ENCODE measurements at places on chromosomes 5 and 9.

GRCh38 chr9:69179037-69179436, 5.0 kb downstream of the TJP2 start:
- no peak for DNase-seq

DNA sequence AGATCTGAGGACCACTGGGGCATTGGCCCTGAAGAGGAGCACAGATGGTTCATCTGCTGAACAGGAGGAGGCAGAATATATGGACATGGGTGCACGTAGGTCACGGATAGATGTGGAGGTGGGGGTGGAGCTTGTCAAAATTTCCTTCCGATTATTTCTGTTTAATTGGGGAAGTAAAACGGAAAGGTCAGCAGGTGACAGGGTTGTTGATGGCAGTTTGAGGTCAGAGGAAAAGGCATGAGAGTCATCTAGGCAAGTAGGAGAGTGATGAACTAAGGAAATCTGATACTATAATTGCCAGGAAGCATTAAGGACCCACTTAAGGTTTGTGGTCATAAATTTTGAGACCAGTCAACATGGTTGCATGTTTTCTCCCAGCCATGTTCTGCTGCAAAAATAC, 8.4 kb upstream of the FAM81B start:
- no peak for DNase-seq

- DNase-seq = no peak
These were observed 4.5 kb downstream of the PRELID2 start for GRCh38 chr5:145830594-145830993.

DNA sequence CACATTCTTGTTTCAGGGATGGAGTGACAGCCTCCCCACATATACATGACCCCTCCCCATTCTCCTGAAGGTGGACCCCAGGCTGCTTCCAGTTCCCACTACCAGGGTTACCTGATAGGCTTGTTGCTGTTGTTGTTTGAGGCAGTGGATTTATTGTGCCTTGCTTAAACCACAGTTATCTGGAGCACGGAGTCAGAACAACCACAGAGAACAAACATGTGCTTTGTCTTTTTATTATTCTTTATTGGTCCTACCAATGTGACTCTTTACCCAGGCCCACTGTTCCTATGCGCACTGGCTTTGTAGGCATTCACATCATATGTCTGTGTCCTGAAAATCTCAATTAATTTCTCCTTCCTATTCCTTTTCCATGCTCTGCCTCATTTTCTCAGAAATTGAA, 41.2 kb upstream of the IPPK start:
- DNase-seq = no peak

DNA sequence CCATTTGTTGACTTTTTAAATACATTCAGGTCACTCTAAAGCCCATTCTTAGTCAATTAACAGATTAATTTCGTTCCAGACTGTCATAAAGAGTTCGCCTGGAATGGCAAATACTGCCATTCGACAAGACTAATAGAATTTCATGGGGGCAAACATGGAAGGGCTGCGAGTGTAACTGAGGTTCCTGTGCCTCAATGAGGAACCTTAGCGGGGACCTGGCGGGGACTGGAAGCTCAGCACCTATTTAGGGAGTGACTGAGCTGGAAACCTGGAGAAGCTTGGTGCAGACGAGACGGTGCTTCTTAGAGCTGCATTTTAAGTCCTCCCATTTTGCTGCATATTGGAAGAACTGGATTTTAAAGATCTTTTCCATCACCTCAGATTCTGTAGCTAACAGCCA, 3.4 kb downstream of the VCAN start:
- DNase-seq = no peak

DNA sequence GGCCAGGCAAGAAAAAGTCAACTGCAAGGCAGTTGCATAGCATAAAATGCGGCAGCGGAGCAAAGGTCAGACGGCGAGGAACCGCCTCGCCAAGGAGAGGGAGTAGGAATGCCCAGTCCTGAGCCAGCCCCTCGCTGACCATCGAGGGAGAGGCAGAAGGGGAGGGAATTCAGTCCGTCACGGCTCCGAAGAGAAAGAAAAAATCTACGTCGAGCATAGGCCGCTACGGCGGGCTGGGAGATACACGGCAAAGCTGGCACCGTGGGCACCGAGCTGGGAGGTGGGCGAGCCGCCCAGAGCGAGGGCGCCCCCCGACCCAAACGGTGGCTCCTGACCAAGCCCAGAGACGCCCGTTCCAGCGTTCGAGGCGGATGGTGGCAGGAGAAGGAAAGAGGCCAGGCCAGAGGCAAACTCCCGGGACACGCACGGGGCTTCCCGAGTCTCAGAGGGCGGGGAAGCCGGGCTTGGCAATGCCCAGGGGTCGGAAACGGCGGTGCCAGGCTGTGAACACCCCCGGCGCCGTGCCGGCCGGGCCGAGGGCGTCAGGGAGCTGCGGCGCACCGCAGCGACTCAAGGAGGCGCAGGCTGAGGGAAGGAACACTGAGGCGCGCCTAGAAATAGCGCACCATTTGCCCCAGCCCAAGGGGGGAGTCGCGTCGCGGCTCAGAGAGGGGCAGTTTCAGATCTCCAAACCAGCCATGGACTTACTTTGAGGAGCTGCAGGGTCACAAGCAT, 518 bp downstream of the SPRY4 start:
- no peak for DNase-seq

- DNase-seq = no peak
These were observed 92.3 kb downstream of the HSD17B3 start for GRCh38 chr9:96209407-96210271.

- DNase-seq = no peak
These were observed 1398.3 kb upstream of the CDH6 start for GRCh38 chr5:29795096-29795652.

GRCh38 chr9:105157171-105157583, 87.3 kb upstream of the SLC44A1 start:
- peak; percentile 24 for DNase-seq

- DNase-seq = no peak
These were observed 499.1 kb upstream of the MPDZ start for GRCh38 chr9:13778631-13779030.

GRCh38 chr9:111648066-111648465, 13.3 kb upstream of the GNG10 start:
- no peak for DNase-seq

GRCh38 chr9:73009649-73010288, 56.9 kb upstream of the ALDH1A1 start:
- no peak for DNase-seq

DNA sequence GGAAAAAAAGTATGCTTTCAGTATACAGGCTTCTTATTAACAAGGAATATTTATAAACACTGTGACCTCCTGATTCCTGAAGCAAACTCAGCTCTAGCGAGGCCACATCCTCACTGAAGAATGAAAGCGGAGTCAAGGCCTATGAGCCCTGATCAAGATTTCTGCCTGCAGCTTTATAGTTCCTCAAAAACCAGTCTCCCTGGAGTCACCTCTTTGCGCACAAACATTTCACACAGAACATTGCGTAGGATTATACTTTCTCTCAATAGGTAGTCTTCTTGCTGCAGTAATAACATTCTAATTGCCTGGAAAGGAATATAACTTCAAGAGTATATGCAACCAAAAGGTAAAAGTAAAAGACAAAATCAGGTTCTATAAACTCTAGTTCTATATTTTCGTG, 62.9 kb downstream of the SLC24A2 start:
- DNase-seq = no peak

DNA sequence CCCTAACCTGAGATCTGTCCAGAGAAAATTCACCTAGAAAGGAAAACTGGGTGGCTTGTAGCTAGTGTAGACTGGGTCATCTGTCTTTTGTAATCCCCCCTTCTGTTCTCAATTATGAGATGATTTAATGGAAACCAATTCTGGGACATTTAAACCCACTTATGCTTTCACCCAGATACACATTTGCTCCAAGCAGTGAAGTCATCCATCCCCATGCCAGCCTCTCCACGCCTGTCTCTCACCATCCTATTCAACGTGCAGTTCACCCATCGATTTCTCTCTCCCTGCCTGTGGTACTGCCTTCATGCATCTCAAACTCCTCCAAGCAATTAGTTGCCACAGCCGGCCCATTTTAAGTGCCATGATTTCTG, 1.8 kb downstream of the PHF19 start:
- DNase-seq = no peak

DNA sequence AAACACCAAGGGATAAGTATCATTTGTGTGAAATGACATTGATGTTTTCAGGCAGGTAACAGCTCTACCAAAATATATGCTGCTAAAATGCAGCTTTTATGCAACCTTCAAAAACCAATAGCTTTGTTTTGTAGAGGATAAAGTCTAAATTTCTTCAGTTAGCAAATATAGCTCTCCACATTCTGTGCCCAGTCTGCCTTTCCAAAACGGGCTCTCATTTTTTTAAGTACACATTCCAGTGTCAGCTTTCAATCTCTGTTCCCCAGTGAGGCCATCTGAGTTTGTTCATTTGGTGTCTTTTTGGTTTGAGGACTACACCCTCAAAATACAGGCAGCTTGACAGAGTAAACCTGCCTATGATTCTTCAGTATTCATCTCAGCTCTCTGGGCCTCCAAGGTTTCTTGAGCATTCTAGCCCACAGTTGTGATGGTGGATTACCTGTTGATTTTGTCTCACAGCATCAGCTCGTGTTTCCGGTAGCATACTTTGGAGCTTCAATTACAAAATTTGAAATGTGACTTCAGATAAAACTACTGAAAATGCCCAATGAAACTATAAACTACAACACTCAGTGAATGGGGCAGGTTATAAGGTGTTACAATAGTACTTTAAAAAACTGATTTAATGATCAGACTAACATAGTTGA, 55.7 kb downstream of the NR3C1 start:
- no peak for DNase-seq

DNA sequence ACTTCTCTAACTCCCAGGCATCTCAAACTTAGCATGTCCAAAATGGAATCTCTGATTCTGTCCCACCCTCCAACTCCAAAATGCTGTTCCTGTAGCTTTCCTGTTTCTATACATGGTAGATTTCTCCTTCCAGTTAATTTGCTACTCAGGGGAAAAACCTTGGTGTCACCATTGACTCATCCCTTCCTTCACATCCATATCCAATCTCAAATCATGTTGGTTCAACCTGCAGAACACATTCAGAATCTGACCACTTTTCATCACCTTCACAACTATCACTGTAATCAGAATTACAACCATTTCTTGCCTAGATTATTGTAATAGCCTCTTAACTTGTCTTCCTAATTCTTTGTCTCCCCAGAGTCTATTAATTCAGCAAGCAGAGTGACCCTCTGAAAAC, 10.8 kb downstream of the RIOK2 start:
- DNase-seq = no peak

DNA sequence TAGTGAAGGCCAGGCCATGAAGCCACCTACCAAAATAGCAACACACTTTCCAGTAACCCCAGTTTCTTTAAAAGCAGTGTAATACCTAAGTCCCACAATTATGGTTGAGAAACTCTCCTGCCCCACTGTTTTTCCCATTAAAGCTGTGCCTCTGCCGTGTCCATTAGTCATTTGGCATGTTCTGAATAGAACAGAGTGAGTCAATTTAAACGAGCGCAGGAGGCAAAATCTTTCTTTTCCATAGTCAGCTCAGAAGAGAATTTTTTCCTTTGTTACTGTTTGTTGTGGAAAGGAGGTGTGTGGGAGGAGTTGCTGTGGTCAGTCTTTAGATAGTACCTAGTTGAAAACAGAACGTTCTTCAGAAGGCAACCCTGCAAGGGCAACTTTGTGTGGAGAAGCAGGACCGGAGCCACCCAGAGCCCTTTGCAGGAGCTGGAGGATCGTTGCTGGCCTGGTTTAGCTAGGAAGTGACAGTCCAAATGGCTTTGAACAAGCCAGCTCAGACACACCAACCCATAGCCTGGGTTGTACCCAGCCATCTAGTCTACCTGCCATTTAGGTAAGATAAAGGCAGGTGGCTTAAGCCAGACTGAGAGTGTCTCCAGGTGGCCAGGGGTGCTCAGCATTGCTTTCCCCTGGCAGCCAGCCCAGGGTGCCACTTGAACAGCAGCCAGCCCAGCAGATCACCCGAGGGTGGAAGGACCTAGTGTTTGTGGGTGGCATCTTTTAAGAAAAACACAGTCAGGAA, 30.4 kb downstream of the GADD45G start:
- no peak for DNase-seq

DNA sequence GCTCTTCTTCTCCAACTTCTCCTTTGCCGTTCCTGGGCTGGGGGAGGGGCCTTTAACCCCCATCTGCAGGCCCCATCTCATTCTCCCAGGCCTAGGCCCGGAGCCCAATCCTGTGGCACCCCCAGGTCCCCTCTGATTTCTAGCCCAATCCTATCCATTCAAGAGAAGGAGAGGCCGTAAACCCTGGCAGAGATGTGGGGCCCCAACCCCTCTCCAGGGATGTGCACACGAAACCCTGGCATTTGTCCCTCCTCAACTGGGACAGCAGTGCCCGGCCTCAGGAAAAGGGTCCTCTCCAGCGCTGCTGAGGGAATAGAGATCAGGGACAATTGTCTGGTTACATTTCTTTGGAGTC, 24.2 kb upstream of the ADAMTS2 start:
- no peak for DNase-seq

DNA sequence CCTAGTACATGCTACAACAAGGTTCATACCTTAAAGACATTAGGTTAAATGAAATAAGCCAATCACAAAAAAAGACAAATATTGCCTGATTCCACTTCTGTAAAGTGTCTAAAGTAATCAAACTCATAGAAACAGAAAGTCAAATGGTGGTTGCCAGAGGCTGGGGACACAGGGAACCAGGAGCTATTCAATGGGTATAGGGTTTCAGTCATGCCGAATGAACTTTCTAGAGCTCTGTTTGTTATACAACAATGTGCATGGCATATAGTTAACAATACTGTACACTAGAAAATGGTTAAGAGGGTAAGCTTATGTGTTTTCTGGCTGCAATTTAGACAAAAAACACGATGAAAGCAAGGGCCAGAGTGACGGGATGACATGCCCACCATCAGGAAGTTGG, 70.8 kb upstream of the EGFLAM start:
- no peak for DNase-seq
